RCC 7860 (cell line): ENCODE measurements at places on chromosomes 11 and 22.

DNA sequence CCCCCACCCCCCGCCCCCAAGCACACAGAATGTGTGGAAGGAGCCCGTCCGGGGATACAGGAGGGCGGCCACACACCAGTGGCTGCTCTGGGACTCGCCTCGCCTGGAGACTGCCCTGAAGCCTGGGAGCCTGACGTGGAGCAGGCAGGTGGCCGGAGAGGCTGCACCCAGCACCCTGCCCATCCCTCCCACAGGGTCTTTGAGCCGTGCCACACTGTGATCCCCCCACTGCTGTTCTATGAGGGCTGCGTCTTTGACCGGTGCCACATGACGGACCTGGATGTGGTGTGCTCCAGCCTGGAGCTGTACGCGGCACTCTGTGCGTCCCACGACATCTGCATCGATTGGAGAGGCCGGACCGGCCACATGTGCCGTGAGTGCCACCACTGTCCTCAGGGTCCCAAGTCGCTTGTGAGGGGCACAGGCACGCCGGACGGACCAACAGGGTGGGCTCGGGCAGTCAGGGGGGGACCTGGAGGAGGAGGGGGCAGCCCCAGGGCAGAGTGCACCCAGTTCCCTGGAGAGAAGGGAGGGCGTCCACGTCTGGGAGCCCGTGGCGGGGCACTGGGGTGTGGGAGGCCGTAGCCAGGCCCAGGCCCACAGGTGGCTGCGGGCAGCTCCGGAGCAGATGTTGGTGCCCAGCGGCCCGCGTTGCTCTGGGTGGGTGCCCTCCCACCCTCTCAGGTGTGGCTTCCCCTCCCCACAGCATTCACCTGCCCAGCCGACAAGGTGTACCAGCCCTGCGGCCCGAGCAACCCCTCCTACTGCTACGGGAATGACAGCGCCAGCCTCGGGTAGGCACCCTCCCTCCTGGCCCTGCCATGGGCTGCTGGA is 27.0 kb upstream of the MUC5B start:
- no peak for DNase-seq

DNA sequence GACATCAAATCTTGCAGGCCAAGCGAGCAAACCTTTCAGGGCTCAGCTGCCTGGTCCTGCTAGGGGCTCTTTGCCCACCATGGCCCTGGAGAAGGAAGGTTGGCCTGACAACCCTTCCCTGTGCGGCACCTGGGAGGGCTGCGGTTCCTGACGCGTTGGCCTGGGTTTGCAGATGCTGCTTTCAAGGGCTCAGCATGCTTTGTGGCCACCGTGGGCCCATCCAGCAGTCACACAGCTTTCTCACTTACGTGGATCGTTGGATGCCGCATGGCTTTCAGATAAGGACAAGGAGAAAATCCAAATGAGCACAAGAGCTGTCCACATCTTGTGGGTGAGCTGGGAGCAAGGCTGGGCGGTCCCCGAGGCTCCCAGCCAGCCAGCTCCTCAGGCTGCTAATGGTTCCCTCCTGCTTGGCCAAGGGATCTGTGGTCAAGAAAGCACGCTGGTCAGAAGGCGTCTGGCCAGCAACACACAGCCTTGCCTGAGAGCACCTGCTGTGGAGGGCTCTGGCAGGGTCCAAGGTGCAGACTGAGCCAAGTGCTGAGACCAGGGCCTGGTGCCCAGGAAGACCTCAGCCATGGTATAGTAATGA is 8.2 kb downstream of the C11orf24 start:
- DNase-seq, result no peak

- peak; percentile 71 for DNase-seq
Measured at GRCh38 chr11:112968941-112969713, 7.9 kb downstream of the NCAM1 start.

DNA sequence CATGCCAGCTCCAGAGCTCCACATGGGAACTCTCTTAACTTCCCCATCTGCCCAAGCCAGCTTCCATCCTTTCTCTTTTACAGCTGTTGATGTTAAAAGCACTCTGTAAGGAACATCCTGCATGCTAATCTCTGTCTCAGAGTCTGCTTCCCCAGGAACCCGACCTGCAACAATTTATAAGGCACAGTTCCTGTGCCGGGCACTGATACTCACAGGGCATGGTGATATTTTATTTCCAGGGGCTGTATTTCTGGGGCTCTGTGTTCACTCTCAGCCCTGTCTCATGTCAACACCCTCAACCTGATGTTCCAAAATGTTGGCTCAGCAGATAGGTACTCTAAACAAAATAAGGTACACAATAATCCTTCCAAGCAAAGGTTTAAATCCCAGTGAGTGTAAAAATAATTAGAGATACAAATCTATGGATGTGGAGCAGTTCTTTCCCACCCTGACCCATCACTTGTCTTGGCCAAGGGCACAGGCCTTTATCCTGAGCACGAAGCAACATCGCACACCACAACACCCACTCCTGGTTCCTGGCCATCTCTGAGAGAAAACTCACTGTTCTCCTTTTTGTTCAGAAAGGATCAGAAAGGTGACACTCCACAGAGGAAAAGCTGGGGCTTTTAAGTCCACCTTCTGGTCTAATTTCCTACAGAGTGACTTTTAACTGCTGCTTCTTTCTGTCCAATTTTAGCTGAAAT is 44.8 kb upstream of the C11orf87 start:
- DNase-seq, result no peak

DNA sequence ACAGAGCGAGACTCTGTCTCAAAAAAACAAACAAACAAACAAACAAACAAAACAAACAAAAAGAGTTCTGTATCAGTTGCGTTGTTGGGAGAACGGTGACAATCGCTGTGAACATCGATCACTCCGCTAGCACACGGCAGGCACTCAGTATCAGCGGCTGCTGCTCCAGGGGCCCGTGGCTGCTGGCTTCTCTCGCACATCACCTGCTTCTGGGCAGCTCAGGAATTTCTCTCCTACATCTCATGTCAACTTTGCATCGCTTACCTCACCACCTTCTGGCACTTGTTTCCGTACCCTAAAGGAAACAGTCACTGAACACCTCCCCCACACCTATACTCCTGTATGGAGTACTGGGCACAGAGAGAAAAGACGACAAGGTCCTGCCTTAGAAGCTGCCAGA is 70.3 kb upstream of the WNT7B start:
- no peak for DNase-seq

DNA sequence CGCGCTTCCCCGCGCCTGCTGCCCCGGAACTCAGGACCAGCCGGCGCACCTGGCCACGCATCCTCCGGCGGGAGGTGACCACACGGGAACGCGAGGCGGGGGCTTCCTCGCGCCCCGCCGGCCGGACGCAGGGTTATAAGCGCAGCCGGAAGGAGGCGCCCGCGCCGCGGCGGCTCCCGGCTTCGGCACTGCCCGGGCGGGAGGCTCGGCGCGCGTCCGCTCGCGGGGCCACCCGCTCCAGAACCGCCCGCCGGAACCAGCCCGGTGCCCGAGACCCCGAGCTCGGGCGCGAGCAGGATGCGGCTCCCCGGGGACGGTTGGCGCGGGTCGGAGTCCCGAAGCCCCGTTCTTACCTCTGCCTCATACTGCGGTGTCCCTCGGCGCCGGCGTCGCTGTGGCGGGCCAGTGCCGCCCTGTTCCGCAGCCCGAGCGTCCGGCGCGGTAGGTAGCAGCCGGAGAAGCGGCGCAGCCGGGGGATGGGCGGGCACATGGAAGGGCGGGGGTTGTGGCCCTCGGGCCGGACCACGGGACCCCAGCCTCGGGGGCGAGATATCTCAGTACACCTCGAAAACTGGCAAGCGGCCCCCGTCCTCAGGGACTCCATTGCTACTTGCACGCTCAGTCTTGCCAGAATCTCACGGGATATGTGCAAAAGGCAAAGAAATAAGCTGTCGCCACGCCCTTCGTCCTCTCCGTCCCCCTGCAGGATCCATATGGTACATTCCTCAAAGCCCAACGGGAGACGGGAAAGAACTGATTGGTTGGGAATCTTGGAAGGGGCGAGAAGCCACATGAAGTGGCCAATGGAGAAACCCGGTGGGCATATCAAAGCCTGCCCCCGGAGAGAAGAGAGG is 23.1 kb downstream of the MICAL3 start:
- DNase-seq, result peak; percentile 95

- DNase-seq, result no peak
Measured at GRCh38 chr11:11626128-11626527, 4.3 kb upstream of the GALNT18 start.
